ENCODE measurements at places on chromosomes 6 and 20. TPM values are rescaled to one million over a fixed set of nuclear protein-coding genes. Genes with fewer than 3 reads are reported as not detected.

Gene ZNF334
- total RNA-seq: 0.40 TPM

GRCh38 chr20:14046534-14046933 lies 51.2 kb downstream of the MACROD2 start:
- no peak for DNase-seq

GRCh38 chr6:84581494-84582259 lies 182.7 kb downstream of the TBX18 start:
- no peak for DNase-seq

DNA sequence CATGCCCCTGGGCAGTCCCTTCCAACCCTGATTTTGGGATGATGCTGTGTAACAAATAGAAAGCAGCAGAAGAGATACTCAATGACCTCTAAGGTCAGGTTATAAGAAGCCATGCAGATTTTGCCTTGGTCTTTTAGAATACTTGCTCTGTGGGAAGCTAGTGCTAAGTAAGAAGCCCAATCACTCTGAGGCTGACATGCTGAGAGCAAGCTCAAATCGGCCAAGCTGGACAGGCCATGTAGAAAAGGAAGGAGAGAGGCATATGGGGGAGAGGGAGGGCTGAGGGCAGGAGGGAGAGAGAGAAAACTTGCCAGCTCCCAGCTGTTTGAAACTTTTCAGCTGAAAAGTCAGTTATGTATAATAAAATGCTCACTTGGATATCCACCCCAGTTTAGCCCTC lies 1021.6 kb upstream of the MAP3K7 start:
- DNase-seq: no peak

DNA sequence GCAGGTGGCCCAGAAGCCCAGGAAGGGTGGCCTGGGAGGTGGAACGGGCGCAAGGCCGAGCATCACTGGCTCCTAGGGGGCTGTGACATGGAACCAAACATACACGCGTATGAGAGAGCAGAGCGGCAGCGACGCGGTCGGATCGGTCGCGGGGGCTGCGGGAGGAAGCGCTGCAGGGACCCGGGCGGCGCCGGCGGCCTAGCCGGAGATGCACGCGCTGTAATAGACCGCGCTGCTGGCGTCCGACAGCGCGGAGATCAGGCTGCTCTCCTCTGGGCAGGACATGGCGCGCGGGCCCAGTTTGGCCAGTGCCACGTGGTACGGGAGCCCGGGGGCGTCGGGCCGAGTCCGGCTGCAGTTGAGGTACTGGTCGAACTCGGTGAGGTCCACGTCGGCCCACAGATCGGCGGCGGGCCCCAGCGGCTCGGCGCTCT lies 1.5 kb downstream of the SOX18 start:
- no peak for DNase-seq

GRCh38 chr20:328027-328974 lies 2.9 kb downstream of the SOX12 start:
- DNase-seq: no peak

- DNase-seq: no peak
These were observed 884 bp downstream of the TSPO2 start for GRCh38 chr6:41043151-41043550.

Gene TNFRSF21
- 10.9 TPM for total RNA-seq

Gene SLC22A2
- not detected for total RNA-seq

DNA sequence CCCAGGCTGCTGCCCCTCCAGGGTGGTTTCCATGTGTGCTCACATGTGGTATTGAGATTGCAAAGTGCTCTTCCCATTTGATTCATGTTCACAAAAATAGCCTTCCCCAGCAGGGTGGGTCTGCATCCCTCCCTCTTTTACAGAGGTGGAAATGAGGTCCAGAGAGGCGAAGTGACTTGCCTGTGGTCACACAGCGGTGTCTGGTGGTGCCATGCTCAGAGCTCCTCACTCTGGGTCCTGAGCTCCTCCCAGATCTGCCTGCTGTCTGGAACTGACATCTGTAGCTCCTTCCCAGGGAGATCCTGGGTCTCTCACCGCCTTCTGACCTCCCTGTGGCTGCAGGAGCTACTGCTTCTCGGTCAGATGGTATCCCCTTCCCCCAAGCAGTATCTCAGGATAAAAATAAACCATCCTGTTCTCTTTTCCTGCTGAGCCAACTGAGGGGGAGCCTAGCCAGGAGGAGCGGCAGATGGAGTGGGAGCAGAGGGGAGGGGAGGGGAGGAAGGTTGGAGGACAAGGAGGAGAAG lies 11.9 kb downstream of the CD40 start:
- peak; percentile 34 for DNase-seq

Gene DSN1
- total RNA-seq: 3.5 TPM

Gene ELOVL4
- total RNA-seq: 0.13 TPM

DNA sequence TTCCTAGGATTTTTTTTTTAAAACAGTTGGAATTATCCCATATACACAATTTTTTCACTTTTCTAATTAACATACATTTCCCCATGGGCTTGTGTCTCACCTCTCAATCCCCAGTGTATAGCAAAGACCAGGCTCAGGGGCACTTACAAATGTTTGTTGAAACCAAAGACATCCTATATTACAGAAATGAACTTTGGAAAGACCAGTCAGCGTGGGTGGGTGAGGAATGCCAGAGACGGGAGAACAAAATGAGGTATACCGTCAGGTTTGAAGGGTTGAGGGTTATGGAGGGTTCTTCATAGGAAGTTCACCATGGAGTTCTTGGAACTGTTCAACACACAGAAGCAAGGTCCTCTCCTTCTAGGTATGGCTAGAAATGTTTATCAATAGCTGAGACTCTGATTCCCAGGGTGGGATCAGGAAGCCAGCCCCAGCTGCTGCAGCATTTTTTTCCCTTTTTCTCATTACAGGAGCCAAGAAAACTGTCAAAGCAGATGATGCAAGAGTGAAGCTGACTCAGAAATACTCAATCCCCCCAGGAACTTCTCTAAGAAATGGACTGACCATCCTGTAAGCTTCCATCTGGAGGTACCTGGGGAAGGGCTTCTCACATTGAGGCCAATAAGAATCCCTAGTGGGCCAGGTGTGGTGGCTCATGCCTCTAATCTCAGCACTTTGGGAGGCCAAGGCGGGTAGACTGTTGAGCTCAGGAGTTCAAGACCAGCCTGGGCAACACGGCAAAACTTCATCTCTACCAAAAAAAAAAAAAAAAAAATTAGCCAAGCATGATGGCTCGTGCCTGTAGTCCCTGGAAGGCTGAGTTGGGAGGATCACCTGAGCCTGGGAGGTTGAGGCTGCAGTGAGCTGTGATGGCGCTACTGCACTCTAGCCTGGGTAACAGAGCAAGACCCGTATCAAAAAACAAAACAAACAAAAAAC lies 15.9 kb upstream of the TBC1D20 start:
- DNase-seq: no peak

- DNase-seq: no peak
These were observed 326.7 kb upstream of the CNR1 start for GRCh38 chr6:88492824-88493223.

Gene CST1
- total RNA-seq: not detected

DNA sequence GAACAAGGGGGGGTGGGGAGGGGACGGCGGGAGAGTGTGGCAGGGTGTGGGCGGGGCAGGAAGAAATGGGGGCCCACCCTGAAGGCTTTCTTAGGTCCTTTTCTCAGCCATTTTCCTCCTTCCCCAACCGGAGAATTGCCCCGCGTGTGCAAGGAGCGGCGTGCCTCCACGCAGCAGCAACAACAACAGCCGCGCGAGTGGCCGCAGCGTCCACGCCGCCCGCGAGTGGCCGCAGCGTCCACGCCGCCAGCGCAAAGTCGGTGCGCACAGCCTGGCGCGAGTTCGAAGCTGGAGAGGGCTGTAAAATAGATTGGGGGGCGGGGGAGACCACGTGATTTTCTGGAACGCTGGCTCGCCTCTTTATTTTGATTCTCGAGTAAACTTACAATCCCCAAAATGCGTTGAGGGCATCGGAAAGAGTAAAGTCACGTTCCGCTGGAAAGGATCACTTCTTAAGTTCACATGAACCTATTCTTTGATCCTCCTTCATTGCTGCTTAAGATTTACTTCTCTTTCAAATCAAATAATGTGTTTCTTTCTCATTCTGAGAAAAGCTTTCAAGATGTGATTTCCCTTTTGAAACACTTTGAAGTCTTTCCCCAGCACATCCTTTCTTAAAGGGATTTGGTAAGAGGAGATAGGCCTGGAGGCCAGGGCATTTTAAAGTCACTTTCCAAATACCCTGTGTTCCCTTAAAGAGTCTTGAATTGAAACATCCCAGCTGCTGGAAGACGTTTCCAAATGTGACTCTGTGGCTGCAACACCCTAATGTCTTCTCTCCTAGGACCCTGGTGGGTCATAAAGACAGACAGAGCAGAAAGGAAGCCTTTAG lies 66.7 kb upstream of the ZNF217 start:
- DNase-seq: peak; percentile 43

- DNase-seq: no peak
These were observed 39.5 kb upstream of the PCMTD2 start for GRCh38 chr20:64216036-64216435.

DNA sequence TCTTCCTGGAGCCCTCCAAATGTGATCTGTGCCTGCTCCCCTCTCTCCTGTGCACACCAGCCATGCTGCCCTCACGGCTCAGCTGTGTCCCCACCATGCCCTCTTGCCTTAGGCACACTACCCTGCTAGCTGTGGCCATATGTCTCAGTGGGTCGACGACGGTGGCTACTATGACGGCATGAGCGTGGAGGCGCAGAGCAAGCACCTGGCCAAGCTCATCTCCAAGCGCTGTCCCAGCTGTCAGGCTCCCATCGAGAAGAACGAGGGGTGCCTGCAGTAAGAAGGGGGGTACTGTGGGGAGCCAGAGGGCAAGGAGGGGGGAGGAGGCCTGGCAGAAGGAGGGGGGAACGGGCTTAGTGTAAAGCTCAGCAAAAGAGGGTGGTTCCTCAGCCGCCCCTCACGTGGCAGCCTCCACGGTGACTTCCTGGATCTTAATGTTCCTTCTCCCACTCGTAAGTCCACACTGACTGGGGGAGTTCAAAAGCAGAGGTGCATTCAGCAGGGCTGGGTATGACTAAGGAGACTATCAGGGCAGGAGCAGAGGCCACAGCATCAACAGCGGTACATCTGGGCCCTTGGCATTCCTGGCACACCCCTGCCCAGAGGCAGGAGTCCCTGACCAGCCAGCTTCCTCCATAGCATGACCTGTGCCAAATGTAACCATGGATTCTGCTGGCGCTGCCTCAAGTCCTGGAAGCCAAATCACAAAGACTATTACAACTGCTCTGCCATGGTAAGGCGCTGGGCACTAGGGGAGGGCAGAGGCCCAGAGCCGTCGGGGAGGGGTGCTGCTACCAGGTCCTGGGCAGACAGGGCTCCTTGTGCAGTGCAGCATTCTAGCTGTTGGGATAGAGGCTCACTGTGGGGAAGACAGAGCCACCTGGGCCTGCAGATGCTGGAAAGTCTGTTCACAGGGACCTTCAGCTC lies 8.0 kb downstream of the DNPH1 start:
- DNase-seq: no peak

DNA sequence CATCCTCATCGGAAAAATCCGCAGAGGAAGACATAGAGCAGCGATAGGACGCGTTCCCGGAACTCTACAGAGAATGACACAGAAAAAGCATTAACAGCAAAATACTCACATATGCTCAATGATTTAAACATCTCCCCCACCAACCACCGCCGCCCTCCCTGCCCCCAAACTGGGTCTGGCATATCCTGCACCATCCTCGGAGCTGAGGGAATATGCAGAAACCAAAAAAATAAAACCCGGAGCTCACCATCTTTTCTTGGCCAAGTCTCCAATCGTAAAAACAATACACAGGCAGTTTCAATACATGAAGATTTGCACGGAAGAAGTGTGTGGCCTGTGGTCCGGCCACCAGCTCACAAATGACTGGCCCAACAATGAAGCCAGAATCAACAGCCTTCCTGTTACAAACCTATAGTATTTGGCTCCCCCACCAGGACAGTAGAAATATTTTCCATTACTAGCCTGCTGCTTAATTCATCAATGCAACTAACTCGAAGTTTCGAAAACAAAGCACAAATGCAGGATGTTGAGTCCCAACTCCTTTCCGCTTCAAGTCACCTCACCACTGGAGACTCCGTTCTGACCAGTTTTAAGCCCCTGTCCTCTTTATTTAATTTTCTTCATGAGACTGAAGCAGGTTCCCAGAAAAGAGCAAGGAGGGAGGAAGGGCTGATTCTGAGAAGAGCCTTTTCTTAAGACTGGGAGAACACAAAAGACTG lies 103.2 kb upstream of the BEND6 start:
- DNase-seq: peak; percentile 44

DNA sequence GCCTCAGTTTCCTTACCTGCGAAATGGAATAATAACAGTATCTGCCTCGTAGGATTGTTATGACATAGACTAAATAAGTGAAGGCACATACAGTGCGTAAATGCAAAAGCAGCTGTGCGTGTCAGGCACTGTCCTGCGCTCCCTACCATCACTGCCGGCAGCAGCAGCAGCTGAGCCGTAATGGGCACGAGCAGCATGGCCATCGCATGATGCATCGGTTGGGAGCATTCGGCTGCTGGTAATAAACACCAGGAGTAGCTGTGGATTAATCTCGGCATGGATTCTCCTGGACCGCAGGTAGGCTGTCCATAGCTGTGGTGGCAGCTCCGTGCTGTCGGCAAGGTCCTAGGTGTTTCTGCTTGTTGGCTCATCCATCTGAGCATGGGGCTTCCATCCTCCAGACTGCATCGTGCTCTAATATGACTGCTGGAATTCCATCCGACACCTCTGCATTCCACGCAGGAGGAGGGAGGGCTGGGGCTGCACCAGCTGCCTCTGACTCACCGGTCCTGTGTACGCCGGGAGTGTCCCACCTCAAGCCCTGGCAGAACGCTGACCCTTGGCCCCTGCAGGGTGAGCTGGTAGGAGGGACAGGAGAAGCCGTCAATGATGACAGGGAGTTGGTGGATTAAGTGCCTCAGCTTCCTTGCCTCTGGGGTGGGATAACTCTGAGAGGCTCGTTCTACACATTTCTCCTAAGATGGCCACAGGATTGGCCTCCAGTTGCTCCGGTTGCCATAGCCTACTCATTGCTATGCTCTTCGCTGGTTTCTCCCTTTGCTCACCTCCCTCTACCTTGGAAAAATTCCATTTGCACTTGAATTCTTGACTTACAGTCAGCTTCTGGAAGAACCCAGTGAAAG lies 100.9 kb upstream of the PMEPA1 start:
- no peak for DNase-seq

DNA sequence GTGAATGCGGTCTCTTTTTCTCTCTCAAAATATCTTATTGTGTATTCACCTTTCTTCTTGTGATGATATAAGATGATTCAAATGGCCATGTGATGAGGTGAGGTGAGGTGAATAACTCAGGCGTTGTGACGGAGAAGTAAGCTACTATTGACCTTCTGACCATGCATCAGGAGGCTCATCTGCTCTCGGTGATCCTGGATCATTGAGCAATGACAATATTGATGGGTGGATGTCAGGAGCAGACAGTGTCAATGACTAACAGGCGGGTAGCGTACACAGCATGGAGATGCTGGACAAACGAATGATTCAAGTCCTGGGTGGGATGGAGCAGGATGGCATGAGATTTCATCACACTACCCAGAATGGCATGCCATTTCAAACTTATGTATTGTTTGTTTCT lies 119.6 kb downstream of the PXDC1 start:
- DNase-seq: no peak

Gene PGC
- total RNA-seq: not detected

Gene HLA-G
- not detected for total RNA-seq

GRCh38 chr6:133697666-133698065 lies 191.2 kb upstream of the TCF21 start:
- DNase-seq: no peak

Gene ZNF391
- 0.51 TPM for total RNA-seq

- no peak for DNase-seq
These were observed 733.1 kb downstream of the HDGFL1 start for GRCh38 chr6:23302514-23302913.

Gene FRK
- 7.5 TPM for total RNA-seq

Gene NKX2-2
- total RNA-seq: not detected

Data from Right ventricle myocardium superior (tissue), 1 donor.